ENCODE measurements at places on chromosomes 1 and 21.

DNA sequence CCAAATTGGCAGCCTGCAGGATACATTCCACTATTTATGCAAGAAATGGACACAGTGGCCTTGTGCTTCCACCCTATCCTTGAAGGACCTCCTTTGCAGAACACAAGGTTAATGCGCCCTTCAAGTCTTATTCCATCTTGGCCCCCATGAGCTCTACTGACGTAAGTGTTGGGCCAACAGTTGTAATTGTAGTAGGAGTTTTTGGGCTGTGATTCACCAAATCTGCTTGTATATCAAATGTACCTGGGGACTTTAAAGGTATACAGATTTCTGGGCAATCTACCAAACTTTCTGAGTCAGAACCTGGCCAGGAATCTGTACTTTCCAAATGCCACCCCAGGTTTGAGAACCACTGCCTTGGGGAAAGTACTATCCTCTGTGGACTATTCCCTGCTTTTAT is 100.9 kb upstream of the MARK1 start:
- peak; percentile 36 for DNase-seq

DNA sequence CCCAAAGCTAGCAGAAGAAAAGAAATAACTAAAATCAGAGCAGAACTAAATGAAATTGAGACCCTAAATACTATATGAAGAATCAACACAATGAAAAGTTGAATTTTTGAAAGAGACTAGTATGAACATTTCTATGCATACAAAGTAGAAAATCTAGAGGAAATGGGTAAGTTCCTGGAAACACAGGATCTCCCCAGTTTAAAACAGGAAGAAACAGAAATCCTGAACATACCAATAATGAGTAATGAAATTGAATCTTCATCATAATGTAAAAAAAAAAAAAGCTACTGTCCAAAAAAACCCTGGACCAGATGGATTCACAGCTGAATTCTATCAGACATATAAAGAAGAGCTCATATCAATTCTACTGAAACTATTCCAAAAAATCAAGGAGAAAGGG is 233.5 kb downstream of the PLPP3 start:
- DNase-seq: no peak

GRCh38 chr1:181099152-181100014 is 10.9 kb downstream of the IER5 start:
- peak; percentile 94 for DNase-seq

- no peak for DNase-seq
Measured at GRCh38 chr21:46620846-46621245, 14.6 kb upstream of the PRMT2 start.

DNA sequence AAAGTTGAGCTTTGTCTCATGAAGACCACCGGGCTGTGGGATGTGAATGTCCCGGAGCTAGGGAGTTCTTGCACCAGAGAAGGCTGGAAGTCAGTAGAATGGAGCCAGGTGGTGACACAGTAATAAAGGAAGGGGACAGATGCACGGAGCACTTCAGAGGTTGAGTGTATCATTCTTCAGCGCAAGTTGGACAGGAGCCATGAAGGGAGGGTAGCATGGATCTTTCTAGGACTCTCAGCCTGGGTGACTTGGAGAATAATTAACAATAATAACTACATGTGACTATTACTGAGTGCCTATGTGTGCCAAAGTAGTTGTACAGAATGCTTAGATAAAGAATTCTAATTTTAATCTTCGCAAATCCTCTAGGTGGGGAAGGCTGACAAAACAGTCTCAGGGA is 258.7 kb upstream of the AJAP1 start:
- DNase-seq: no peak

DNA sequence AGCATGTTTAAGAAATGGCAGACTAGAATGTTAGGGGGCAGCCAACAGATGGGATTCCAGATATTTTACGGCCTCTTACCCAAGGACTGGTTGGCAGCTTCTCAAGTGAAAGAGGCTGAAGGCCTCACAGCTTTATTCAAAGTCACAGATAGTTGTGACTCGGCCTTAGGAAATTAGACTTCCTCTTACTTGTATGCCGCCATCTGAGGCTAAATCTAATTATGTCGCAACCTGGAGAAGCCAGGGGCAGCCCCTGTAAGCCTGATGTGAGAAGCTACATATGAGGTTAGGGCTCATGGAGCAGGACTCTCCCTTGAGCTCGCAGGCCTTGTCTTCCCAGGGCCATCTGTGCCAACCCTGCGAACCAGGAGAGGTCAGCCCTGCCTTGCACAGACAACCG is 352.5 kb downstream of the HHAT start:
- DNase-seq: peak; percentile 61

DNA sequence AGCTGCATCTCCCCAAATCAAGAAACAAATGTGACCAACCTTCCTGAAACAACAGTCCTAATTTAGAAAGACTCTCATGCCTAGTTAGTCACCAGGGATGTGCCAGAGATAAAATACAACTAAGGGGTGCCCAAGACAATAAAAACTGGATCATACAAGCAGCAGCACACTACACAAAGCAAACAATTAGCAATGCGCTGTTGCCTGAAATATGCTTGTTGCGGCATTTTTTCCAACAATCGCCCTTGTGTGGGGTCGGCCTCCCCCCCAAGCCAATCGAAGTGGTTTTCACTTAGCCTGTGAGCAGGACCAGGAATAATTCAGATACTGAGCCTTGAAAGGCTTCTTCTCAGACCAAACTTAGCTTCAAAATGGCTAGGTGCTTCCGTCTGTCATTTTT is 1.4 kb upstream of the STMN1 start:
- no peak for DNase-seq

DNA sequence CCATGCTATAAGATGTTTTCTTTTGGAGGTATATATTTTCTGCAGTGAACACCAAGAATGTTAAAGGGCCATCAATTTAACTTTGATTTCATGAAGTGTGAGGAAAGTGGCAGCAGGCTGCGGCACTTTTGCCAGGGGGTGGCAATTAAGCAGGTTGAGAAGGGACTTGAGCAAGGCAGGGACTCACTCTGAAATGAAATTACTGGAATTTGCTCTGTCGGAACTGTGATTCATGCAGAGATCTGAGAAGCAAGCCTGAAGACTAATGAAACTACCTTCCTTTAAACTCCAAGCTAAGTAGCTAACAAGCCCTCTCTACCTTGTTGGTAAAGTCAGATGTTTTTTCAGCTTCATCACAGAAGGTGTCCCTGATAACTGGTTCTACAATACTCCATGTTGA is 441.6 kb downstream of the SIPA1L2 start:
- DNase-seq: no peak

- DNase-seq: peak; percentile 60
Measured at GRCh38 chr1:230090194-230090711, 23.2 kb downstream of the GALNT2 start.

DNA sequence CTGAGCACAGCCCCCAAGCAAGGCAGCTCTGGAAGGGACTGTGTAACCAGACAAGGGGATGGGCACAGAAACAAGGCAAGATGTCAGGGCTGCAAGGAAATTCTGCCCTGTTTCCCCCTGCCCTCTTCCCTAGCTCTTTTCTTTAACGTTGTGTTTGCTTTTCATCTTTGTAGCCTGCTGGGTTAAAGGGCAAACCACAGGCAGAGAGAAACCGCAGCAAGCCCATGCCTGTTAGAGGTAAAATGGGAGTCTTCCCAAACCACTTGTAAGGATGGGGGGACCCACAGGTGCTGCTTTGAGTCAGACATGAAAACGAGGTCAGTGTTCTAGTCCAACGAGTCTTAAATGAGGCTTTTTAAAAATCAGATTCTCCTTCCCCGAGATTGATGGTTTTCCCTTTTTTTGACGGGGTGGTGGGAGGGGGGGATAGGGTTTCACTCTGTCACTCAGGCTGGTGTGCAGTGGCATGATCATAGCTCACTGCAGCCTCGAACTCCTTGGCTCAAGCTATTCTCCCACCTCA is 13.3 kb downstream of the TGFBR3 start:
- DNase-seq: peak; percentile 31

DNA sequence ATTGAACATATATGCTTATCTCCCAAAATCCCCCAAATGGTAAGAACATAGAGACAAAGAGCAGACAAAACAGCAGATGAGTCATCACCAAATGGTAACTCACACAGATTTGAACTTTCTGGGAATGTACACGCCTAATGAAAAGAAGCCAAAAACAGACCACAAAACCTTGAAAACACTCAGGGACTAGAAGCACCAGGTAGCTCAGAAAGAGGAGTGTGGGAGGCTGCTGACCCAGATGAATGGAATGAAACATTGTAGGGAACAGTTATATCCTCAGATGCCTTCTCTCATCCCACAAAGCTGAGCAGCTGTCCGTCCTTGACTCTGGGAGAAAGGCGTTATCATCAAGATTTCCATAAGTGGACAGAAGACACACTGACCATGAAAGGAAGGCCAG is 307.0 kb upstream of the USP25 start:
- peak; percentile 97 for DNase-seq

- no peak for DNase-seq
Measured at GRCh38 chr1:161088587-161089110, 709 bp downstream of the NECTIN4 start.

DNA sequence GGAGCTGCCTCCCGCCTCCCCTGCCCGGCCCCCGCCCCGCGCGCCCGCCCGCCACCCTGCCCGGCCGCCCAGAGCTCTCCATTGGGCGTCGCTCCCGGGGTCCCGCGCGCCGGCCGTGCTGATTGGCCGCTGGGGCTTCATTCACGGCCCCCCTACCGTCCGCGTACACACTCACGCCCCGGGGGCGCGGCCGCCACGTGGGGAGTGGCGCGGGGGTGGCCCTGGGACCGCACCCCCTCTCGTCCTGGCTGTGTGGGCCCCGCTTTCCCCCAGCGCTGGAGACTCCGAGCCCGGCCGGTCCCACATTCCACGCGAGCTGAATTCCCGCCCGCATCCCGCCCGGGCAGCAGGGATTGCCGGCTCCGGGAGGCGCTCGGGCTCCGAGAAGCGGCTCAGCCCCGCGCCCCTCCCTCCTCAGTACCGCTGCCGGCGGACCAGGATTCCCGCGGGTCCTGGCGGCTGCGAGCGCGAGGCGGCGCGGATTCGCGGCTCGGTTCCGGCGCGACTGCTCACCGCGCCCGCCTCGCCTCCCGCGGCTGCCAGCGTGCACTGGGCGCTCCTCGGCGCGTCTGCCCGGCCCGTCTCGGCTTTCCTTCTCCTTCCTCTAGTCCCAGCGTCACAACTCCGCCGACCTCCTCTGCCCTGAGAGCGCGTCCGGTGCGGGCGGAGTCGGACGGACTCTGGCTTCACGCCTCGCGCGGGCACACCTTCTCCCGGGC is 450 bp upstream of the POU3F1 start:
- DNase-seq: peak; percentile 80

DNA sequence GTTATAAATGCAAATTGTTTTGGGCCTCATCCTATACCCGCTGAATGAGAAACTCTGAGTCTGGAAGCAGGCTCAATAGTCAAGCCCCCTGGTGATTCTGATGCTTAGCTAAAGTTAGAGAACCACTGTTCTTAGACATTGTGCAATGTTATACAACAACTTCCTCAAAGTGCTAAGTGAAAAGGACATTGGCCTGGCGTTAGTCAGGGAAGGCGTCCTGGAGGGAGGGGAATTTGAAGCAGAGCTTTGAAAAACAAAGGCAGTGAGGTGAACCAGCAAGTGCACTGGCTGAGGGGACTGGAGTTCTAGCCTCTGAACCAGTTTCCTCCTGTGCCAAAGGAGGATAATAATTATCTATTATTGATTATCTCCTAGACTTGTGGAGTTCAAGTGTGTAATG is 5.1 kb downstream of the CD1D start:
- DNase-seq: no peak

DNA sequence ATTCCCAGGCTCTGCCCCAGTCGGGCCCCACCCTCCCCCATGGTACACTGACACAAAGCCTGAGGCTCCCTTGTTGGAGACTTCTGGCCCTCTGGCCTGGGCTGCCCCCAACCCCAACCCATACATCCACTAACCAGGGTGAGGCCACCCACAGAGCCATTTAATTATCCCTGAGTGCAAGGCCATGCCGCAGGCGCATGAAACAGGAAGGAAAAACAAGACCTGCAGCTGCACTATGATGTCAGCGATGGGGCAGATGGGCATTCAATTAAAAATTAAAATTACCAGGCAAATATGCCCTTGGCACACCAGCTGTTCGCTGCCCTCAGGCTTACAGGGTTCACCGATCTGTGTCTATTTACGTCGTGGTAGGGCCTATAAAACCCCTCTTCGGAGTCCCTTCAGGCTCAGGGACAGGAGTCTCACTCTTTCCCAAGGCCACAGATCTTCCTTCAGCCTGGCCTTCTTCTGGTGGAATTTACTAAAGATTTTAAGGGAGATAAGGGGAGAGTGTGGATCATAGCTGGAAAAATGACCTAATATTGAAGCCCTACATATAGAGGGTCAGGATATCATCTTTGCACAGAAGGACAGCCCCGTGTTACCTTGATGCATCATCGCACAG is 29.6 kb upstream of the RGS16 start:
- DNase-seq: no peak

DNA sequence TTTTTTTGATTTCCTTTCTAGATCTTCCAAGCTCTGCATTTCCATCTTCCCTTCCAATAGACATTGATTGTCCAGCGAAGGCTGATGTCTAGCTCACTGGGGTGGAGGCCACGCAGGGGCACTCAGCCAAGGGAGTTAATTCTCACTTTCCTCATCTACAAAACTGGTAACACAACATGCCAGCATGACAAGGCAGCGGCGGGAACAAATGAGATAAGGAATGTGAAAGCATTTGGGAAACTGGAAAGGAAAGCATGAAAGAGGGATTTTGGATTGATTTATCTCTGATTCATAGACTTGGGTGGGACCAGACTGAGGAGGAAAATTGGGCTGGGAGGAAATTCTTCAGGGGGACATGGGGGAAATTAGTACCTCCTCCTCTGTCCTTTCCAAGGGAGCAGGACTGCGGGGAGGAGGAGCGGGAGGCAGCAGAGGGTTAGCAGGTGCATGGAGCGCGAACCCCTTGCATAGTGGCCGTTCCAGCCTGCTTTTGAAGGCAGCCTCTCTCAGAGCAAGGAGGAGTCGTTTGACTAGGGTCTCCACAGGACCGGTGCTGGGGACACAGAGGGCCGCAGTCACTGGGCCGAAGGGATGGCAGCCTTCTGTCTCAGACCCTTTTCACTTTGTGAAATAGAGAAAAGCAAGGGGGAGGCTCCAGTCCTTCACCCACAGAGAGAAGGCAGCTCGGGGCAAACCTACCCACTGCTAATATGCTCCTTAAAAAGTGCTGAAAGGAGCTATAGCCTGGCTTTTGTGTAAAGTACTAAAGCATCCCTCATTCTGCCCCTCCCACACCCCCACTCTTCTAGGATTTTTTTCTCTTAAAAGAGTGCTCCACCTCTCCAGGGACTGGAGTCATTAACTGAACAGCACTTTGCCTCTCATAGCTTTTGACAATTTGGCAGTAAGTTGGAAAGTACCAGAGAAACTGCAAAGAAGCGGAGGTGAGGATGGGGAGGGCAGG is 89.2 kb downstream of the PLXNA2 start:
- no peak for DNase-seq

GRCh38 chr1:234925440-234926263 is 203.0 kb downstream of the TOMM20 start:
- DNase-seq: peak; percentile 100

GRCh38 chr1:151729157-151729965 is 8.0 kb downstream of the RIIAD1 start:
- no peak for DNase-seq

GRCh38 chr1:5830771-5831599 is 161.2 kb downstream of the NPHP4 start:
- DNase-seq: no peak

Data from fibroblast of upper back skin (primary cell).